ENCODE measurements at places on chromosomes 6 and 20. TPM values are rescaled to one million over a fixed set of nuclear protein-coding genes. Genes with fewer than 3 reads are reported as not detected.
A peak's percentile ranks its signal among the peaks of the same experiment; 100 is the strongest.

EBF4 gene
- 1.3 TPM for polyA plus RNA-seq

OPN5 gene
- not detected for polyA plus RNA-seq

ADGRF4 gene
- polyA plus RNA-seq: not detected

- peaks cover 17% of the 10 kb centered on the region for H3K27me3 ChIP-seq
These were observed 32.5 kb upstream of the TRIM27 start for GRCh38 chr6:28956331-28956730.

DNA sequence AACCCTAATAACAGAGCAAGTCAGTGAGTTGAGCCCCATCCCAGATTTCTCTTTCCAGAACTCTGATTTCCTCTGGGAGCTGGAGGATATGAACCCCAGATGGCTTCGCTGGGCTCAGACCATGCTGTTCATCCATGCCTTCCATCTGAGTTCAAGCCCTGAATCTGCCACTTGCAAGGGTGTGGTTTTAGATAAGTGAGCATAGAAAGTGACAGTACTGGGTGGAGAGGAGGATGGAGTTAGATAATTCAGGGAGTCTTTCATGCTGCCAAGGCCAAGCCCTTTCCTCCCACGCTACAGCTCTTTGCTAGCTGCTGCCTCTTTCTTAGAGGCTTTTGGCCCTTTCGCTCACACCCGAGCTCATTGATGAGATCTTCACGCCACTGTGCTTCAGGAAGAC is 57.2 kb upstream of the MAFB start:
- no peak overlapping the region for H3K27ac ChIP-seq
- H3K4me1 ChIP-seq: peaks cover 3% of the 10 kb centered on the region
- no peak overlapping the region for H3K4me3 ChIP-seq
- H3K27me3 ChIP-seq: peaks cover 4% of the 10 kb centered on the region
- DNase-seq: no peak
- H3K36me3 ChIP-seq: no peaks in the 10 kb centered on the region

CLPSL1 gene
- not detected for polyA plus RNA-seq

DNA sequence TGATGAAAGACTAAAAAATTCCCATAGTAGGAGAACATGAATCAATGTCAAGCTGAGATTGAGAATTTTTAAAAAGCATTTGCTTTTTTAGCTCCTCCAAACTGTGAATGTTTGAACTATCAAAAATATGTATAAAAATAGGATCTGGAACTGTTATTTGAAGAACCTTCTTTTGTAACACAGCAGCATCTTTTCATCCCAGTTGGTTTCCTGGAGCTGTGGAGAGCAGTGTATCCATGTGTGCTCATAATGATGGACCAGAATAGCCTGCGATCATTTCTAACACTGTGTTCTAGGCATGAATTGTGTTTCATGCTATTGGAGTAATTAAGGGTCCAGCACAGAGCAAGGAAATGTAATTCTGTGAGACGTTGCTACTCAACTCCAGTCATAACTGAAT is 22.1 kb downstream of the MRAP2 start:
- H3K4me3 ChIP-seq: no peak overlapping the region
- no peak for DNase-seq
- H3K27ac ChIP-seq: no peak overlapping the region
- no peaks in the 10 kb centered on the region for H3K4me1 ChIP-seq
- no peaks in the 10 kb centered on the region for H3K27me3 ChIP-seq
- no peaks in the 10 kb centered on the region for H3K36me3 ChIP-seq

DNA sequence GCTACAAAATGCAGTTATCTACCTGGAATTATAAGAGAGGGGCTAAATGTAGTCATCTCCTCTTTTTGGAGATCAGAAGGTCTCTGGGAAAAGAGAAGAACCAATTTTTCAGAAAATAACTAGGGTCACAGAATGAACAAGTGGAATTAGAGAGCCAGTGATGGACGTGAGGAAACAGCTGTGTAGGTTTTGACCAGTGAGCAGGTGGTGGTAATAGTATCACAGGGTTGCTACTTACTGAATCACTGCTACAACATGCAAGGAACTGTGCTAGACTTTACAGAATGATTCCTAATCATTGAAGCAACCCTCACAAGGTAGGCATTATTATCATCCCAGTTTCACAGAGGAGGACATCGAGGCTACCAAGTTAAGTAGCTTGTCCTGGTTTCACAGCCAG is 1.7 kb downstream of the ATP6V1G2 start:
- H3K4me1 ChIP-seq: peaks cover 59% of the 10 kb centered on the region
- H3K4me3 ChIP-seq: no peak overlapping the region
- no peak for DNase-seq
- peaks cover 12% of the 10 kb centered on the region for H3K27me3 ChIP-seq
- no peak overlapping the region for H3K27ac ChIP-seq

MTO1 gene
- 28.5 TPM for polyA plus RNA-seq

DNA sequence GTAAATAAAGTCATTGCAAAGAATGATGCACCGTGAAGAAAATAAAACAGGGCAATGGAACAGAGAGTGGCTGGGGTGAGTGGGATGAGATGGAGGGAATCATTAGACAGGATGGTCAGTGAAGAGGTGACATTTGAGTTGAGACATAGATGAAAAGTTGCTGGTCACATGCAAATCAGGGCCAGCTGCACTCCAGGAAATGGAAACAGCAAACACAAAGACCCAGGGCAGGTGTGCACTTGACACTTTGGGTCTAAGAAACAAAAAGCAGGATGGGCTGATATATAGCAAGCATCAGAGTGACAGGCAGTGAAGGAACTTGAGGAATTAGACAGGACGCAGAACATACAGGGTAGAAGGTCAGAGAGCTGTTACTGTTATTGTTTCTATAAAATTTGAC is 171.5 kb upstream of the RIPOR2 start:
- H3K27ac ChIP-seq: no peak overlapping the region
- H3K4me1 ChIP-seq: no peaks in the 10 kb centered on the region
- H3K36me3 ChIP-seq: peaks cover 35% of the 10 kb centered on the region
- no peaks in the 10 kb centered on the region for H3K27me3 ChIP-seq
- no peak overlapping the region for H3K4me3 ChIP-seq
- DNase-seq: no peak

GRCh38 chr6:72813807-72814596 is 192.1 kb downstream of the KCNQ5 start:
- no peak overlapping the region for H3K27ac ChIP-seq
- no peaks in the 10 kb centered on the region for H3K36me3 ChIP-seq
- H3K4me1 ChIP-seq: peaks cover 26% of the 10 kb centered on the region
- H3K4me3 ChIP-seq: no peak overlapping the region
- no peaks in the 10 kb centered on the region for H3K27me3 ChIP-seq

GRCh38 chr20:47768016-47768824 is 17.1 kb downstream of the SULF2 start:
- no peaks in the 10 kb centered on the region for H3K4me1 ChIP-seq
- no peaks in the 10 kb centered on the region for H3K36me3 ChIP-seq
- DNase-seq: no peak
- H3K27ac ChIP-seq: no peak overlapping the region
- peaks cover 14% of the 10 kb centered on the region for H3K27me3 ChIP-seq
- H3K4me3 ChIP-seq: no peak overlapping the region

TSBP1 gene
- polyA plus RNA-seq: not detected

- peaks cover 4% of the 10 kb centered on the region for H3K27me3 ChIP-seq
- peaks cover 6% of the 10 kb centered on the region for H3K4me1 ChIP-seq
- no peaks in the 10 kb centered on the region for H3K36me3 ChIP-seq
- no peak overlapping the region for H3K27ac ChIP-seq
- no peak overlapping the region for H3K4me3 ChIP-seq
- no peak for DNase-seq
These were observed 137.0 kb downstream of the IMPG1 start for GRCh38 chr6:75935473-75935793.

DNA sequence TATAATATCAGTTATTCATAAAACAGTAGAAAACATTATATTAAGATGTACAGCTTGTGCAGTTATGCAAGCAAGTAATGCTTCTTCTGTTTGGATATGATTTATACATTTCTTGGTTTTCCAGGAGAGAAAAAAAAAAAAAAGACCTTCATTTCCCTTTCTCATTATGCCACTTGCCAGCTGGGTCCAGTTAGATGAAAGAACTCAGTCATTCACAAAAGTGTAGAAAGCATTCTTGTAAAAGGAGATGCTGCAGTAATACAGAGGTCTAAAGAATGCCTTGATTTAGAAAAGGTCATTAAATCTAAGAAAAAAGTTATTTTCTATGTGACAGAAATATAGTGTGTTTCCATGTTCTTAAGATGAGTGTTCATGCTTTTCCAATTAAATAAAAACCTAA is 7.4 kb downstream of the PDE7B start:
- H3K27me3 ChIP-seq: no peaks in the 10 kb centered on the region
- H3K4me3 ChIP-seq: no peak overlapping the region
- H3K27ac ChIP-seq: no peak overlapping the region
- no peaks in the 10 kb centered on the region for H3K36me3 ChIP-seq
- H3K4me1 ChIP-seq: no peaks in the 10 kb centered on the region
- DNase-seq: no peak

GRCh38 chr20:44460795-44461141 is 14.9 kb upstream of the TTPAL start:
- no peak for DNase-seq
- no peak overlapping the region for H3K4me3 ChIP-seq
- no peaks in the 10 kb centered on the region for H3K4me1 ChIP-seq

CDH22 gene
- polyA plus RNA-seq: not detected

NFATC2 gene
- polyA plus RNA-seq: 21.3 TPM

DNA sequence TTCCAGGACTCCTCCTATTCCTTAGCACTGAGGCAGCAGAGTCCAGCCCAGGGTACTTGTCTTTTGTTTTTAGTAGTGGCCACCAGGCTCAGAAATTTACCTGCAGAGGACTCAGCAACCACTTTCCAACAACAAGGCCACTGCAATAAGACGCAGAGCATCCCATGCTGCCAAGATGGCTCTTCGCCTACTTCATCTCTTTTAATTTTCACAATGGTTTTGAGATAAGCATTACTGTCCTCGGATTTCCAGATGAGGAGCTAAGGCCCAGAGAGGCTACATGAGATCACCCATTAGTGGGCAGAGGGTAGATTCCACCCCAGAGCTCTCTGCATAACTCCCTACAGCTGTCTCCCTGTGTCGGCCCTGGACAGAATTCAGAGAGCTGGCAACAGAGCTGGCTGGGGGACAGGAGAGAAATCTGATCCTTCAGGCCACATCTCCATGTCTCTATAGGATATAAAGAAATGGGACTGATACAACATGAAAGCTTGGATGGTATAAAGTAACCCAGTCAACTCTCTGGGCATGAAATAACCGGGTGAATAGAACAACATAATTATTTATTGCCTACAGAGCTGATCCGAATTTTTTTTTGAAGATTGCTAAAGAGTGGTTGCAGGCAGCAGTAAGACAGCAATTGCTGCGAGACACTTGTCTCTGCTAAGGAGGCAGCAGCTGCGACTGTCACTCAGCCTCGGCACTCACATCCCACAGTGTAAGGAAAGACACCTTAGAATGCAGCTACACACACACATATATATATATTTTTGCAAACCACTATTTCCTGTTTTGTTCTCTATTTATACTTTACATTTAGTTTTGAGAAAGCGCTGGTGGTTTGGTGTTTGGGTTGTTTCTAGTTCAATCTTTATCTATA is 37.2 kb downstream of the SCML4 start:
- H3K4me1 ChIP-seq: peaks cover 74% of the 10 kb centered on the region
- H3K4me3 ChIP-seq: peak overlapping the region; percentile 83
- DNase-seq: peak; percentile 42
- peaks cover 1% of the 10 kb centered on the region for H3K36me3 ChIP-seq

GRCh38 chr6:151482290-151482689 is 11.5 kb upstream of the CCDC170 start:
- peak overlapping the region; percentile 88 for H3K4me3 ChIP-seq
- H3K36me3 ChIP-seq: no peaks in the 10 kb centered on the region
- H3K4me1 ChIP-seq: peaks cover 16% of the 10 kb centered on the region
- H3K27ac ChIP-seq: peak overlapping the region; percentile 93

PAK1IP1 gene
- 7.1 TPM for polyA plus RNA-seq

GRCh38 chr6:81820980-81821379 is 68.5 kb upstream of the TENT5A start:
- H3K4me3 ChIP-seq: peak overlapping the region; percentile 60
- DNase-seq: no peak
- H3K36me3 ChIP-seq: no peaks in the 10 kb centered on the region
- peaks cover 41% of the 10 kb centered on the region for H3K4me1 ChIP-seq
- no peaks in the 10 kb centered on the region for H3K27me3 ChIP-seq

PMEPA1 gene
- polyA plus RNA-seq: not detected

PERP gene
- 0.46 TPM for polyA plus RNA-seq

SLC44A4 gene
- not detected for polyA plus RNA-seq

All from immature natural killer cell (primary cell).